ENCODE measurements at places on chromosomes 16 and 17.

DNA sequence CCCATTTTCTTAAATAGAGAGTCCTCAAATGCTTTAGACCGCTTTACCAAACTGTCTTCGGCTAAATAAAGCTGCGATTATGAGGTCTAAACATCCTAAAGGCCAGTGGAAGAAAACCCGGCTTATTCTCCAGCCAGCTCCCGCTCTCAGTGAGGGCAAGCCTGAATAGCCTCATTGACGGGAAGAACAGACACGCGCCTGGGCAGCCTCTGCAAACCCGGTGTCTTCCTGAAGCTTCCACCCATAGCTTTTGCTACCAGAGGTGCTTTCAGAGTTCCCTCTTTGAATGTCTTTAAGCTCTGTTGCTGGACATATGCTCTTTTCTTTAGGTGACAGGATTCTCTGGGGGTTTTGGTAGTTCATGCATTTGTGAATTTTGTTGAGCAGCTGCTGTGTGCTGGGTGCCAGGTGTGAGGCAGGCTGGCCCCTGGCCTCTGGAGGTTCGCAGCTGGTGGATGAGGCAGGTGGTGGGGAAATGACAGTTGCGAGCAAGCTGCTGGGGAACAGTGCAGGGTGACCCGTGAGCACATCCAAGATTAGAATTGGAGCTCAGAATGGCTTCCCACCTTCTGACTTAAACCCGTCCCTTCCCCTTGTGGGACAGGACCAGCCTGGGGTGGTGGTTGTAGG is 44.7 kb downstream of the CRISPLD2 start:
- DNase-seq: no peak

DNA sequence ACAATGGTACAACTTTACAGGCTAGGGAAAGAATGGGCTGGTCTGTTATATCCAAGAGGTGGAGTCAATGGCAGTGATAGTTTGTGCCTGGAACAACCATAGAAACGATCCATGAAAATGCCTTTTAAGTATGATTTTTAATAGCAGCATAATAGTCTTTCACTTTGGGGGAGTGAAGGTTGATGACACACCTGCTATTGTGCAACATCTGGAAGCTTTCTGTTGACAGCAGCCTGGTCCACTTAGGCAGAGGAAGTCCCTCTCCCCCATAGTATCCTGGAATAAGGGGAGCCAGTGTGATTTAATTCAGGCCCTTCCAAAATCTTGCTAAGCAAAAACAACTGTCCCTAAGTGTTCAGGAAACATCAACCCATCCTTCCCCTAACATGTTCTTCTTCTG is 56.3 kb upstream of the HS3ST4 start:
- DNase-seq: no peak

DNA sequence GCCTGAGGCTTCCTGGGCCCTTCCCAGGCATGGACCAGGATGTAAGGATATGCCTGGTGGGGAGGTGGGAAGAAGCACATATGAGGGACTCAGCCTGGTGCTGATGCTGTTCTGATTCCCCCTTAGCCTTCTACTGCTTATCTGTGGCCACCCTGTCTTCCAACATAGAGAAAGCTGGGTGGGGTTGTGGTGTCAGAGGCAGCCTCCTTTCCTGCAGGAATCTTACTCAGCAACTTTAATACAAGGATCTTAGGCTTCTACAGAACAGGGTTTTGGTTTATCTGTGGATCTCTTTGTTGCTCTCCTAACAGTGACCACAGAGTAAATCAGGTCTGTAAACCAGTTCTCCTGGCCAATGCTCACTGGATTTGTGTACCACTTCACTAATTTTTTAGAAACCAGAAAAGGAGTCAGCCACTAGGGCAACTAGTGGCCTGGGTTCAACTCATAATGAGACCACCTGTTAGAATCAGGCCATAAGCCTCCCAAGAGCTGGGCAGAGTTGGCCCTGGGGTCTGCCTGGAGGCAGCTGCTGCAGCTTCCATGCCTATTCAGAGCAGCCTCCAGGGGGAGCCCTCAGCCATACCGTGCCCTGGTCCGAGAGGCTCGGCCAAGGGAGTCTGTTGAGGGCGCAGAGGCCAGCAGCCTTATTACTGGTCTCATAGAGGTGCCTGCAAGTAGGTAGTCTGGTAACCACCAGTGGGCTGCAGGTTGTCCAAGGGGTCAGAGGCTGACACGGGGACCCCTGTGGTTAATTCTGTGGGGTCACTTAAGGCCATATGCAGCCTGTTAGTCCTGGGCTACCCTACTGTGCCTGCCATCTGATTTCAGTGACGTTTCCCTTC is 7.1 kb downstream of the HAS3 start:
- DNase-seq: peak; percentile 38

- DNase-seq: no peak
Measured at GRCh38 chr16:67868290-67868689, 4.6 kb upstream of the EDC4 start.

DNA sequence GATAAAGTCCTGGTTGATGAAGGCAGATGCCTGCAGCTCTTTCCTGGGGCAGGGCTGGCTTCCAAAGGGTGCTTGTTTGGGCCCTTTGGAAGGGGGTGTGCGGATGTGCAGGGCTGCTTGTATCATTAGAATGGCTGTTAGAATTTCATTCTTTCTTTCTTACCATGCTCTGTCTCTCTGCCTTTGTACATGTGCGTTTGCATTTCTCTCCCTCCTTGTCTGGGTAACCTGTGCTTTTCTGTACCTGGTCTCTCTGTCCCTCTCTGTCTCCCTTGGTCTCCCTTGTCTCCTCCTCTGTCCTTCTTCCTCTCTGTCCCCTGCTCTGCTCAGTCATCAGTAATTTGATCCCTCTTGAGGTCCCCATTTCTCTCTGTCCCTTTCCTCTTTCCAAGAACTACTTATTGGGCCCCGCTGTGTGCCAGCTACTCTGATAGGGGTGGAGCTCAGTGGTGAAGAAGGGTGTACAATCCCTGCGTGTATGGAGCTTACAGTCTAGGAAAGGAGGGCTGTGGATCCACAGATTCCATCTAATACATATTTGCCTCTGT is 69.3 kb downstream of the PLCG2 start:
- DNase-seq: no peak

- no peak for DNase-seq
Measured at GRCh38 chr16:49419862-49420261, 46.3 kb downstream of the C16orf78 start.
